ENCODE measurements at places on chromosomes 13 and 19.
A peak's percentile ranks its signal among the peaks of the same experiment; 100 is the strongest.

DNA sequence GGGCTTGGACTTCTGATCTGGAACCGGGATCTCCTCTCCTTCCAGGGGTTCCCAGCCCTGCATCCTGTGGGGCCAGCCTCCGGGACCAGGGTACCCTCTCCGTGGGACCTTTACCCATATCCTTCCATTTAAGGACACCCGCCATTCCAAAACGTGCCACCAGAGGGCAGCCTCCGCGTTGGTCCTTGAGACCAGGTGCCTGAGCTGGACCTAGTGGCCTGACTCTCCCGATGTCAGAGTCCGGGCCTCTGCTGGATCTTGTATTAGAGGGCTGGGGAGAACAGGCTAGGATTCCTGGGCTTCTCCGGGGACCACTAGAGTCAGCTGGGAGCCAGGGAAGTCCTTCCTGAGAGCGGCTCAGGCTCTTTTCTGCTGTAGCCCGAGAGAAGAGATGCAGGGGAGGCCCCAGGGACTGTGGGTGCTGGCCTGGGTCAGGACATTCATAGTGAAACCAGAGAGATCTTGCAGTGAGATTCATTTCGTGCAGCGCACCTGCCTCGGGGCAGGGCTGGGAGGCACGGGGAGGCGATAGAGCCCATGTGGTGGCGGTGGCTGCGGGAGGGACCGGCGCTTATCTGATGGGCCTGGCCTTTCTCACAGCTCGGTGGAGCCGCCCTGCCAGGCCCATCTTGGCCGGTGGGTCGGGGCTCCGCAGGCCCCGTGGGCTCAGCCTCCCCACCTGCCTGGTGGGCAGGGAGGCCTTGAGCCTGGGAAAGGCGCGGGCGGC, 9.8 kb upstream of the SLC7A10 start:
- peak; percentile 79 for DNase-seq

DNA sequence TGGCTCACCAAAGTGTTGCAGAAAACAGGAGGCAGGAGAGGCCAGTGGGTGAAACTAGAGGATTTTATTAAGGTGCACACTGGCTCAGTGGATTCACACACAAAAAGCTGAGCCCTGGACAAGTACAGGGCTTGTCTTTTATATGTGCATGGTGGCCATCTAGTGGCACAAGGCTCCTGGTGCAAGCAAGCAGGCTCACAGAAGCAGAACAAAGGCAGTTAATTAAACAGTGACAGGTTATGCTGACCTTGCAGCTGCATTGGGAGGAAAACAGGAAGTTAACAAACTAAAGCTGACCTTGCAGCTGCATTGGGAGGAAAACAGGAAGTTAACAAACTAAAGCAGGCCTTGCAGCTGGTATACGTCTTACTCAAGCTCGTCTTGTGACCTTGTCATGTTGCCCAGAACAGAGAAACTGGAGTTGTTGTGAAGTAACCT, 65.3 kb upstream of the ZNF681 start:
- DNase-seq = peak; percentile 29

DNA sequence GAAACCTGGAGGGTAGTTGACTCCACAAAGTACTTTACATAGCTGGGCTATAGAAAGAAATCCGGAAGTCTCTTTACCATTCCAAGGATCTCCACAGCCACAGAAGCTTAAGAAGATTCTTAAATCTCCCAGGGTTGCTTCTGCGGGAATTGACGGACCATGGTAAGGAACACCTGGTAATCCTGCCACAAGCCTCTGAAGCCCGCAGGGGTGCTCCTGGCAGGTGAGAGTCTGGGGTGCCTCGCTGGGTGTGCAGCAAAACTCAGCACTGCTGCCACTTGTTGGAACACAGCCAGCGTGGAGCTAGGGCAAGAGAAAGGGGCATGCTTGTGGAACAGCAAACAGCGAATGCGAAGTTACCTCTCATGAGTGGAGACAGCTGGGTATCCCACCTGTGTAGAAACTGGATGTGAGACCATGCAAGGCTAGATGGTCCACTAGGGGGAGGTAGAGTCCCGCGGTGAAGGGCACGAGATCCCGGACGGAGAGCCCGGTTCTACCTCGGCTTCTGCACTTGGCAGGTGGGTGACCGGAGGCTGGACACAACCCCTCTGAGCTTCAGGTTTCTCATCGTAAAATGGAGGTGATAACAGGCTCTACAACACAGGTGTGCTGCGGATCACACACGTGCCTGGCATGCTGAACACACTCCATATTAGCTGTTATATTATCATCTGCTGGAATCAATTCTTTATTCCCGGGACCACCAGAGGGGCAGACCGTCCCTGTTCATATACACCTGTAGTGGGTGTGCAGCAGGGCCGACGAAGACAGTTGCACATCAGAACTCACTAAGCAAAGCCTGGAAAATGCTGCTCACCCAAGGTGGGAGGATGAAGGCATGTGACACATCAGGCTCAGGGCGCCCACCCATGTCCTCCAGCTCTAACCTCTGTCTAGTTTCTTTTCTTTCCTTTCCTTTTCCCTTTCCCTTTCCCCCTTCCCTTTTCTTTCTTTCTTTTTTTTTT, 24.1 kb upstream of the UBAC2 start:
- DNase-seq = peak; percentile 84

- DNase-seq = no peak
Measured at GRCh38 chr13:85666356-85666755, 132.9 kb downstream of the SLITRK6 start.

GRCh38 chr13:93293710-93294109, 67.1 kb downstream of the GPC6 start:
- no peak for DNase-seq

DNA sequence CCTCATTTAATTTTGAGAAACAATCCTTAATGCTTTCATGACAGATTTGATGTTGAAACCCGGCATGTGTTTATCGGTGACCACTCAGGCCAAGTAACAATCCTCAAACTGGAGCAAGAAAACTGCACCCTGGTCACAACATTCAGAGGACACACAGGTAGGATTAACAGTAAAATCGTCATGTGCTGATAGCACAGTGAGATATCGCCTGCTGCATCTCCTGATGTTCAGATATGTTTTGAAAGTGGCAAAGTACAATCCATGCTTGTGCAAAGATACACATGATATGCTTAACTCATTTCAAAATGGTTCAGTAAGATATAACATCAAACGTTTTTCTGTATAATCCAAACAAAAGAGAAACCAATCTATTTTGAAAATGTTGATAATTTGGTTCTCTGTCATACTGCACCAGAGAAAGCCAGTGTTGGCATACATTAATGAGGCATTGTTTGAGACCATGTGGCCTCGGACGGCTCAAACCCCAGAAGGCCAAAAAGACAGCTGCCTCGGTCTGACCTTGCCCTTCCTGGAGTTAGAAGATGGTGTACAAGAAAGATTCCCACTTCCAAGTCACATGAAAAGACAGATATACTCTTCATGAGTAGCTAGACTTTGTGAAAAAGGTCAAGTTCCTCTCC, 76.2 kb downstream of the DHRS12 start:
- no peak for DNase-seq

GRCh38 chr19:3931041-3931440, 1.8 kb upstream of the NMRK2 start:
- no peak for DNase-seq

GRCh38 chr13:39481491-39481890, 121.5 kb downstream of the LHFPL6 start:
- DNase-seq = no peak
